ENCODE measurements at places on chromosomes 6 and 20.

GRCh38 chr20:57652606-57653545 is 32.6 kb upstream of the ZBP1 start:
- no peak for DNase-seq

GRCh38 chr20:5570452-5570851 is 179.7 kb upstream of the SHLD1 start:
- no peak for DNase-seq

DNA sequence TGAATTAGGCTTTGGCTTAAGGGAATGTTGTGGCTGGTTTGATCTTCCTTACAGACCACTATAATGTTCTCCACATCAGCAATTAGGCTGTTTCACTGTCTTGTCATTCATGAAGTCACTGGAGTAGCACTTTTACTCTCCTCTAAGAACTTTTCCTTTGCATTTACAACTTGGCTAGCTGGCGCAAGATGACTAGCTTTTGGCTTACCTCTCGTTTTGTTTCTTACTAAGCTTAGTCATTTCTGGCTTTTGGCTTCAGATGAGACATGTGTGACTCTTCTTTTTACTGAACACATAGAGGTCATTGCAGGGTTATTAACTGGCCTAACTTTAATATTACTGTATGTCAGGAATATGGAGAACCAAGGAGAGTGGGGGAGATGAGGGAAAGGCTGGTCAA is 143.2 kb downstream of the PTCHD4 start:
- no peak for DNase-seq

DNA sequence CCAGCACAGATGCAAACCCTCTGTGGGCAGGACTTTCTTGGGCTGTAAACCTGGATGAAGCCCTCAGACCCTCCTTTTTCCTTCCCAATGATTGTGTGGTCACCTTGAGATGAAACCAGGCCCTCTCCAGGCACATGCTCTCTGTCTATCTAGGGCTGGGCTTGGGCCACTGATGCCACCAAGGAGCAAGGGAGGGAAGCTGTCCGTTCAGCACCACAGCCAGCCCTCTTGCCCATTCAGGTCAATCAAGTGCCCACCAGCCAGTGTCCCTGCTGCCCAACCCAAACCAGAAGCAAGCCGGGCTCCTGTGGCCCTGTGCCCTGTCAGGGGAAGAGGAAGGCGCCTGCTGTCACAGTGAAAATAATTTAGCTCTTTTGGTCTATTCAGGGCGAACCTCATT is 8.0 kb downstream of the STMN3 start:
- no peak for DNase-seq

- DNase-seq: no peak
These were observed 360.5 kb downstream of the KIF16B start for GRCh38 chr20:16212790-16213189.

DNA sequence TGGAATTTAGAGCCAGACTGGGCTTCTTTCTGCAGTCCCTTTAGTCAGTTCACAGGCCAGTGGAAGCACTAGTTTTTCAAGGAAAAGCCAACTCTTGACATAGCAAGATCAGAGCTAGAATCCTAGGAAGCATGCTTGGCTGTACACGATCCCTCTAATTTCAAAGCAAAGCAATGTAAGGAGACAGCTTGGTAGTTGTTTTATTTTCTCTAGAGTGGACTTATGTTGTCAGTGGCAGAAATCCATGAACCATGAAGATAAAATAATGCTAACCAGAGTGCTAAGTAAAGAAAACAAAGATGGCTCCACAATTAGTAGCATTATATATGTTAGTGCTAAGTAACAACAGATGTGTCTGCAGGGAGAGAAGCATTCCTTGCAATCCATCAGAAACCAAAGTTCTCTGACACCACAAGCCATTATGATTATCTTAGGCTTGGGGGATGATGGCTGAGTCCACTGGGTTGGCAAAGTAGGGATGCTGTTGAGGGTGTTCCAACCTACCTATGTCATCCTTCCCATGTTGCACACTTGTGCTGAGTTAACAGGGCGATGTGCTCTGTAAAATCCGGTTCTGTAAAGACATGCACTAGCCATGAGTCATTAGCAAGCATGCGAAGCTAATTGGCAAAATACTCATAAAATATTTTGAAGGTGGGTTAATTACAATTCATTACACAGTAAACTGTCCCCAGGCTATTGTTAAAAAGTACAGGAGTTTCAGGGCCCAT is 115.2 kb downstream of the BMP2 start:
- DNase-seq: no peak

GRCh38 chr6:90319979-90320685 is 23.5 kb upstream of the BACH2 start:
- DNase-seq: no peak

GRCh38 chr20:23002276-23002675 is 32.8 kb upstream of the SSTR4 start:
- DNase-seq: no peak

Data from activated T-cell treated with anti-CD3 and anti-CD28 coated beads for 1 hour (primary cell).